ENCODE measurements at places on chromosomes 7 and 10.
A peak's percentile ranks its signal among the peaks of the same experiment; 100 is the strongest.

GRCh38 chr10:5776136-5776880, 36.9 kb downstream of the GDI2 start:
- DNase-seq = no peak

- DNase-seq = no peak
These were observed 346.0 kb downstream of the FRMD4A start for GRCh38 chr10:13984647-13985155.

DNA sequence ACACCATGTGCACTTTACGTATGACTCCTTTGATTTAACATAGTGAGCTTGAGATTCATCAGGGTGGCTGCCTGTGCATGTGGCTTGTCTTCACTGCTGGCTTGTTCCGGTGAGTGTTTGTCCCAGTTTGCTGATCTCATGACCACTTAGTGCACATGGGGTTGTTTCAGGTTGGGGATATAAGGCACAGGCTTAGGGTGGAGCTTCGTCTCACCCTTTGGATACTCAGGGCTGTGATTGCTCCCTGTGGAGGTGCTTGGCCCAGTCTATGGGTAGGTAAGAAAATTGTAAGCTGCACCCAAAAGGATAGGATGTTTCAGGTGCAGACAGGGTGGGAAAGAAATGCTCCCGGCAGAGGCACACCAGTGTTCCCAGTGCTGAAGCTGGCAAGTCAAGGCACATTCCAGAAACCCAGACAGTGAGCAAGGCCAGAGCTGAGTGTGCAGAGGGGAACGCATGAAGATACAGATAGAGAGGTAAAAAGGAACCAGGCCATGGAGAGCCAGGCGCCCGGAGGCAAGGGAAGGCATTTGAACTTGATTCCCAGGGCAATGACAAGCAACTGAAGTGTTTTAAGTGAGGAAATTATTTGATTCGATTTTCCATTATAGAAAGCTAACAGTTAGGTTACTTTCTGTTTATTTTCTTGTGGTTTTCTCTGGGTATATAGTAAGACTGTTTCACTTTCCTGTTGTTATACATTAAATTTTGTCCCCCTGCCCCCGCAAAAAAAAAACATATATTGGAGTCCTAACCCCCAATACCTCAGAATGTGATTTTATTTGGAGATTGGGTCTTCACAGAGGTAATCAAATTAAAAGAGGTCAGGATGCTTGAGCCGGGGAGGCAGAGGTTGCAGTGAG, 289.8 kb upstream of the KLF6 start:
- no peak for DNase-seq

- no peak for DNase-seq
These were observed 827.8 kb upstream of the ZWINT start for GRCh38 chr10:57188846-57189245.

DNA sequence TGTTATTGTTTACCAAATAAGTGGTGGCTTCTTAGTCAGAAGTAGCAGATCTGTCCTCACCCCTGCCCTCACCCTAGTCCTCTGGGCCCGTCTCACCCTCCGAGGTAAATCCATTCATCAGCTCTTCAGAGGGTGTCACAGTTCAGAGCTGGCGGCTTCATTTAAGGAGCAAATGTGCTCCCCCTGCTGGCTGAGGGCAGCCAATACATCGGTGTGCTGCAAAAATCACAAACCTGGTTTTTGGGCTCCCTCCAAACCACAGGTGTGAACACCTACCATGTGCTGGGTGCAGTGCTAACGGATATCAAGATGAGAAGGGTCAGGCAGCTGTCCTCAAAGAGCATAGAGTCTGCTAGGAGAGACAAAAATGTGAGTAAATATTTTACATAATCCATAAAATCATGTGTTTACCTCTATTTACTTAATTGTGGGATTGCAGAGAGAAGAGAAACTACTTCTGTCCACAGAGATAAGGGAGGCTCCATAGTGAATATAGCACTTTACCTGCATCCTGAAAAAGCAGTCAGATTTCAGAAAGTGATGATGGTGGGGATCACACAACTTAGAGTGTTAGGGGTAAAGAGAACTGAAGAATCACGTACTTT, 15.5 kb upstream of the CRTAC1 start:
- DNase-seq = peak; percentile 62

GRCh38 chr7:69845721-69846495, 247.6 kb downstream of the AUTS2 start:
- no peak for DNase-seq

DNA sequence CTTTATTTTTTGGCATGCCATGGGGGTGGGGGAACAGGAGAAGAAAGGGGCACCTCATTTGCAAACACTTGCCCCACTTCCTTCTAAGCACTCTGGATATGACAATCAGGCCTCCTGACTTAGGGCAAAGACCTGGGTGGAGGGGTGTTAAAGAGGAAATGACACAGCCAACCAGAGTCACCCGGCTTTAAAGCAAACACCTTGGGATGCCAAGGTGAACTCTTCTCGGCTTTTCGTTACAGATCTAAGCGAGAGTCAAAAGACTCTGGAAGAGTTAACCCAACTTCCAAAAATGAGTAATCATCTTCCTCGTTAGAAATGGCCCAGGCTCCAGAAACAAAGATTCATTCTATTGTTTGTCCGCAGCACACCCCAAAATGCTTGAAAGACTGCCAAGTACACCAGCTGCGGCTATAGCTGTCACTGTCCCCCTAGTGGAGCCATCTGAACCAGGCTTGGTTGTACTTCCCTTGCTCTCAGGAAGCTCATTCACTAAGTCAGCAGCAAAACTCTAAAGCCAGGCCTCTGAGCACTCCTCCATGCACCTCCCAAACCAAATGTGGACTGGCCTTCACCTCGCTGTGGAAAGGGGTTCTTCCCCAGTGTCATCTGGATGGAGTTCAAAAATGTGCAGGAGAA, 24.8 kb downstream of the FAM53B start:
- DNase-seq = peak; percentile 85

GRCh38 chr10:98097616-98098015, 36.8 kb upstream of the R3HCC1L start:
- no peak for DNase-seq

GRCh38 chr7:135938563-135938962, 38.6 kb downstream of the MTPN start:
- no peak for DNase-seq

GRCh38 chr10:132508581-132509443, 28.8 kb upstream of the INPP5A start:
- DNase-seq = peak; percentile 41

- no peak for DNase-seq
These were observed 5.0 kb downstream of the NPC1L1 start for GRCh38 chr7:44536090-44536489.

- DNase-seq = no peak
These were observed 36.3 kb downstream of the SUFU start for GRCh38 chr10:102540023-102540422.

GRCh38 chr7:78497728-78498427, 699.3 kb downstream of the PHTF2 start:
- no peak for DNase-seq

DNA sequence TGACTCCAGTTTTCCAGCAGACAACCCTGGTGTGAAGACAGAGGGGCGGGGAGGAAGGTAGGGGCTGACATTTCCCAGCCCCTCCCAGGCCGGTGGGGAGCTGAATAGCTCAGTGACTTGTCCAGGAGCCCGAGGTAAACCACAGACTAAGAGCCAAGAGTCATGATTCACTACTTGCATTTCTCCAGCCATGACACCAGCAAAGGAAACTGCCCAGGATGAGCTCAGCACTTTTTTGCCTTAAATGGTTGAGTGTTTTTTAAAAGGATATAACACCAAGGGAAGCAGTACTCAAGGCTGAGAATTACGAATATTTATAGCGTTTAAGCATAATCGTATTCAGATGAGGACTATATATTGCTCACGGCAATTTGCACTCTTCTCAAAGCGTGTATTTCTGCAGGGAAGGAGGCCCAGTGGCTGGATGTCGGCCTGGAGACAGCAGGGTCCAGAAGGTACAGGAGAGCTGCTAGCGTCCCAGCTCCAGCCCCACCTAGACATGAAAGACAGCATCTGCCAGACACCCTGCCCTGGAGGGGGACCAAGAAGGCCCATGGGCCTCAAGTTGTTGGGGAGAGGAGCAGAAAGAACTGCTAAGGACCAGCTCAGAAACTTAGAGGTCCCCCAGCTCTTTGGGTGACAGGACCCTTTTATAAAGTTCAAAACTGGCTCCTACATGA, 141.4 kb downstream of the GRID1 start:
- DNase-seq = no peak

DNA sequence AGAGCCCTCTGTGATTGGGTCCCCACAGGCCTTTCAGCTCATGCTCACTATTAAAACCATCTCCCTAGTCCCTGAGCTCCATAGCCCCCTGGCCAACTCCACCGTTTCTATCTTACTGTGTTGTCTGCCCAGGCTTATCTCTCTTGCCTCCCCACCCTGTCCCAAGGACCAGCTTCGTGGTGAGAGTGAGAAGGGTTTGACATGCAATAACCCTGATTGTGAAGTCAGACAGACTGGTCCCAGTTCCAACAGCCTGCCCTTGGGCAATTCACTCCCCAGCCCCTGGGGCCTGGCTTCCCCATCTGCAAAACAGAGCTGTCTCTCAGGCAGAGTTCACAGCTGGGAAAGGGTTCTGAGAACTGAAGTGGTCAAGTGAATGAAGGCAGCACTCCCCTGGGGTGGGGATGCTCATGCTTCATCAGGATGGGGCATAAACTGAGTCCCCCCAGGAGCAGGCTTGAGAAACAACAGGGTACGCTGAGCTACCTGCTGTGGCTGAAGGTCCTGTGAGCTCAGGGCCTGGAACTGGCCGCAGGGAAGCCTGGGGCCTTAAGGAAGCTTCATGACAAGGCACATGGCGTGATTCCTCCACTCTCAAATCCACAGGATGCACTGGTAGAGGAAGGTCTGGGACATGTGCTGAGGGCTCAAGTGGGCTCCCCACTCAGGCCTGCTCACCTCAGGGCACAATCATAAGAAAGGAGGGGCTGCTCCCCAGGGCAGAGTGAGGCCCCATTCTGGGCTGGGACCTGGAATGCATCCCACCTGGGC, 1.8 kb upstream of the PPIF start:
- DNase-seq = peak; percentile 59

Data from adrenal gland (tissue), 19 donors.